Spinal cord (tissue), 10 donors: ENCODE measurements at places on chromosomes 1 and 21. TPM values are rescaled to one million over a fixed set of nuclear protein-coding genes. Genes with fewer than 3 reads are reported as not detected.
A peak's percentile ranks its signal among the peaks of the same experiment; 100 is the strongest.

ESRRG gene
- 14.1 TPM for total RNA-seq

MCOLN2 gene
- total RNA-seq = 0.77 TPM

- no peak overlapping the region for H3K27ac ChIP-seq
- no peaks in the 10 kb centered on the region for H3K4me1 ChIP-seq
- no peaks in the 10 kb centered on the region for H3K27me3 ChIP-seq
- DNase-seq = no peak
Observed at GRCh38 chr1:188277771-188278170, 1449.0 kb downstream of the PLA2G4A start.

- H3K36me3 ChIP-seq = peaks cover 2% of the 10 kb centered on the region
- peaks cover 48% of the 10 kb centered on the region for H3K27me3 ChIP-seq
- H3K4me1 ChIP-seq = peaks cover 40% of the 10 kb centered on the region
- no peak overlapping the region for H3K4me3 ChIP-seq
Observed at GRCh38 chr1:156903328-156904091, 10.0 kb downstream of the PEAR1 start.

DYNLT4 gene
- total RNA-seq = not detected

DNA sequence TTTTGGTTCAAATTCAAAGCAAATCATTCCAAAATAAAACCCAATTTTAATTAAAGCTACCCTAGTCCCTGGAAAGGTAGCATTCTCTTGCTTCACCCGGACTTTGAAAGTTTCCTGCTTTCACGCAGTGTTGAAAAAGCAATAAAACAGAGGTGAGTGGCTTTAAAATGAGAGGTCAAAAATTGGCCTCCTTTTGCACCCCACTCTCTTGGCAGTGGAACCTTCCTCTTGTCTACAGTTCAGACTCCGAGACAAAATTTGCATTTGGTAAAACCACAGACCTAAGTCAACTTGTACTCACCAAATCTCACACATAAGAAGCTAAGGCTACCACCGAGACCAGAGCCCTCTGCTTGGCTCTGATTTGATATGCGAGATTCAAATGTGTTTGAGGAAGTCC lies 252.7 kb downstream of the TTLL7 start:
- no peak for DNase-seq
- H3K27ac ChIP-seq = no peak overlapping the region

CBS gene
- total RNA-seq = 29.1 TPM

GRCh38 chr1:243471026-243471685 lies 215.3 kb downstream of the SDCCAG8 start:
- DNase-seq = no peak
- peak overlapping the region; percentile 29 for H3K27ac ChIP-seq
- H3K4me1 ChIP-seq = peaks cover 36% of the 10 kb centered on the region
- H3K4me3 ChIP-seq = no peak overlapping the region

- DNase-seq = no peak
- H3K4me1 ChIP-seq = no peaks in the 10 kb centered on the region
- H3K27ac ChIP-seq = no peak overlapping the region
- H3K27me3 ChIP-seq = no peaks in the 10 kb centered on the region
Observed at GRCh38 chr1:180751921-180752320, 120.1 kb downstream of the XPR1 start.

PRR9 gene
- total RNA-seq = not detected

DNA sequence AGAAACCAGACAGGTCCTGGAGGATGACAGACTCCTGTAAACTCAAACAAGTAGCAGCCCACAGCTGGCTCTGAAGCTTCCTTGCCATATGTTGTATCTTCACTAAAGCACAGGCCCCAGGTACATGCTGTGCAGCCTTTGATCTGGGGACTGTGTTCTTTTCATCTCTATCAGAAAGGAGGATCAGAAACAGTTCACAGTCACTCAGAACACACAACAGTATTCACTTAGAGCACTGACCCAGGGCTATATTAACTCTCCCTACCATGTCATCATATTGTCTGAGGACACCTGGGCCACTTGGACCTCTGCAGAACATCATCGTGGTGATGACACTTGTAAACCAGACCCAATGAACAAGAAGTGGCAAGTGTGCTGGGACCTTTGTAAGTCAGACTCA lies 222.0 kb downstream of the SETD4 start:
- no peaks in the 10 kb centered on the region for H3K36me3 ChIP-seq
- no peak overlapping the region for H3K27ac ChIP-seq
- H3K27me3 ChIP-seq = no peaks in the 10 kb centered on the region

GRCh38 chr1:245173446-245174211 lies 18.8 kb downstream of the KIF26B start:
- no peak overlapping the region for H3K27ac ChIP-seq
- peaks cover 10% of the 10 kb centered on the region for H3K4me1 ChIP-seq
- no peaks in the 10 kb centered on the region for H3K36me3 ChIP-seq

DNA sequence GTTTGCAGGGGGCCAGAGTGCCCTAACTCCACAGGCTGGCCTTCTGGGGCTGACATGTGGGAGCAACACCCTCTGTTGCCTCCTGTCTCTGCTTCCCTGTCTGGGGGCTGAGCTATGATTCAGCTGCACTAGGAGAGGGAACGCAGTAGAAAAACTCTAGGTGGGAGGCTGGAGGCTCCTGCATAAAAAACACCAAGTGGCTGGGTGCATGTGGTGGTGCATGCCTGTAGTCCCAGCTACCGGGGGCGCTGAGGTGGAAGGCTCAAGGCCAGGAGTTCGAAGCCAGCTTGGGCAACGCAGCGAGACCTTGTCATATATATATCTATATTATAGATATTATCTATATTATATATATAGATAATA lies 5.6 kb downstream of the KIF17 start:
- no peak overlapping the region for H3K27ac ChIP-seq
- H3K27me3 ChIP-seq = peaks cover 3% of the 10 kb centered on the region
- peaks cover 35% of the 10 kb centered on the region for H3K4me1 ChIP-seq
- H3K4me3 ChIP-seq = no peak overlapping the region

DNA sequence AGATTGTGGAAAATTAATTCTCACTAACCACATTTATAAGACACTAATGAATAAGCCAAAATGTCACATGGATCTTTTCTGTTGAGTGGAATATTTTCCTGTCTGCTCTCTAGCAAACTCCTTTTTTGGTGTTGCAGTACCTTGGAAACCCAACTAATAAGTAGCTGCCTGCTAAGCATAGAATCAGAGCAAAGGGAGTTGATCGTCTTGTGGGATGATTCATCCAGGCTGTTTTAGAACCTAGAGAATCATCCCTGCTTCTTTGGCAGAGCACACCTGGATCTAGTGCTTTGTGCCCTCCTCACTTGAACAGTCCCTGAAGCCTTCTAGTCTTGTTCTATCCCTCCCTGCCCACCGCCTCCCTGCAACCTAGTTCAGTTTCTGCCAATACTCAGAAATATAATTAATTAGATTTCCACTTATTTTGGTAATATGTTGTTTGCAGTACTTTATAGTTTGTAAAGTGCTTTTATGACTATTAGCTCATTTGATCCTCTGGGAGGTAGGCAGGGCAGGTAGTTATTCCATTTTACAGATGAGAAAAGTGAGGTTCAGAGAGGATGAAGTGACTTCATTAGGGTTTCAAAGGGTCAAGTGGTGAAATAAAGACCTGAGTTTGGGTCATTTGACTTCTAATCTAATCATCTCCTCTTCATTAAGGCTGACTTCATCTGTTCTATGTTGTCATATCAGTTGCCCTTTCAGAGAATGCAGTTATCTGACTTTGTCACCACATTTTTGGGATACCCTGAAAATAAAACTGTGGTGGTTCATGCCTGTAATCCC lies 2.5 kb downstream of the AGO4 start:
- H3K27me3 ChIP-seq = no peaks in the 10 kb centered on the region
- no peak for DNase-seq
- H3K27ac ChIP-seq = no peak overlapping the region
- H3K4me1 ChIP-seq = peaks cover 13% of the 10 kb centered on the region

DNA sequence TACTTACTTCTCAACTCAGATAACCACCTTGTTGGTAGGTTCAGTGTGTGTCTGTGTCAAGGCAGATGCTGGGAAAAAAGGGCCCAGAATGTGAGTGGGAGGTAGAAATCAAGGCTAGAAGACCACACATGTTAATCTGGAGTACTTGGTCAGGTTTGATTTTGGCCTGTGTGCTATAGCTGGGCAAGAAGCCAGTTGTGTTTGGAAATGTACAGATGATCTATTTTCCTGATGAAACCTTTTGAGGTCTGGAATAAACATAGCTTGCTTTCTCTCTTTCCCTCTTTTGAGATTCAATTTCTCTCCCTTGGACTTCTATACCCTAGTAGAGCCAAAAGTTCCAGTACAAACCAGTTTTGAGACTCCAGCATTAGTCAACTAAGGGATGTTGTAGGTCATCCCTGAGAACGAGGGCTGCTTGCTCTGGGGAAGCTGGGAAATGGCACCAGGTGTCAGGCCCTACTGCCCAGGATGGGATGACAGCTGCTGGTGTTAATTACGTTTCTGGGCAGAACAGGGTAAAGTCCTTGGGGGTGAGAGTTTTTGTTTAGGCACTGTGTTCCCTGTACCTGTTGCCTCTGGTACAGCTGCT lies 15.8 kb downstream of the MAPKAPK2 start:
- no peak overlapping the region for H3K4me3 ChIP-seq
- no peaks in the 10 kb centered on the region for H3K27me3 ChIP-seq
- peaks cover 2% of the 10 kb centered on the region for H3K36me3 ChIP-seq
- no peak for DNase-seq
- H3K4me1 ChIP-seq = peaks cover 30% of the 10 kb centered on the region
- H3K27ac ChIP-seq = no peak overlapping the region

NUF2 gene
- 13.1 TPM for total RNA-seq

- no peak for DNase-seq
- no peaks in the 10 kb centered on the region for H3K4me1 ChIP-seq
- H3K27ac ChIP-seq = no peak overlapping the region
- no peak overlapping the region for H3K4me3 ChIP-seq
- H3K36me3 ChIP-seq = no peaks in the 10 kb centered on the region
Observed at GRCh38 chr1:27951396-27951795, 8.4 kb upstream of the XKR8 start.

DNA sequence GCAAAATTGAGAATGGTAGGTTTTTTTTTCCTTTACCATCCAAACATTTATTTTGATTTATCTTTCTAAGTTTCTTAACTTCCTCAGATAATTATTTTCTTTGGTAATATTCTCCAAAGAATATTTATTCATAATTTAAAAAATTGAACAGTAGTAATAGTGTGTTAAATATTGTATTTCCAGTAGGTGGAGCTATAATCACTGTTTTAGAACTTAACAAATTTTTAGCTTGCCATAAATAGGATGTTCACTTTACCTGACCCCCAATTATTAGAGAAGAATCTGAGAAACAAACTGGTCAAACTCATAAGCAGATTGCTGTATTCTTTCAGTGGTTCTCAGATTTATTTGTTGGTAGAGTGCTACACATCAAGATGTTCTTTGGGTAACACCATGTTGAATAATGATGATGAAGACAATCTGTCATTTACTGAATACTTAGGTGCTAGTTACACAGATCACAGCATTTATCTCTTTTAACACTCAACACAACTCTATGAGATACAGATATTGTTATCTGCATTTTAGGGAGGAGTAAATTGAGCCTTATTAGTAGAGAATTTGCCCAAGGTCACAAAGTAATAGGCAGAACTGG lies 82.4 kb upstream of the GPR88 start:
- no peaks in the 10 kb centered on the region for H3K36me3 ChIP-seq
- H3K4me1 ChIP-seq = peaks cover 3% of the 10 kb centered on the region
- no peak overlapping the region for H3K27ac ChIP-seq
- no peaks in the 10 kb centered on the region for H3K27me3 ChIP-seq
- H3K4me3 ChIP-seq = no peak overlapping the region
- no peak for DNase-seq

DNA sequence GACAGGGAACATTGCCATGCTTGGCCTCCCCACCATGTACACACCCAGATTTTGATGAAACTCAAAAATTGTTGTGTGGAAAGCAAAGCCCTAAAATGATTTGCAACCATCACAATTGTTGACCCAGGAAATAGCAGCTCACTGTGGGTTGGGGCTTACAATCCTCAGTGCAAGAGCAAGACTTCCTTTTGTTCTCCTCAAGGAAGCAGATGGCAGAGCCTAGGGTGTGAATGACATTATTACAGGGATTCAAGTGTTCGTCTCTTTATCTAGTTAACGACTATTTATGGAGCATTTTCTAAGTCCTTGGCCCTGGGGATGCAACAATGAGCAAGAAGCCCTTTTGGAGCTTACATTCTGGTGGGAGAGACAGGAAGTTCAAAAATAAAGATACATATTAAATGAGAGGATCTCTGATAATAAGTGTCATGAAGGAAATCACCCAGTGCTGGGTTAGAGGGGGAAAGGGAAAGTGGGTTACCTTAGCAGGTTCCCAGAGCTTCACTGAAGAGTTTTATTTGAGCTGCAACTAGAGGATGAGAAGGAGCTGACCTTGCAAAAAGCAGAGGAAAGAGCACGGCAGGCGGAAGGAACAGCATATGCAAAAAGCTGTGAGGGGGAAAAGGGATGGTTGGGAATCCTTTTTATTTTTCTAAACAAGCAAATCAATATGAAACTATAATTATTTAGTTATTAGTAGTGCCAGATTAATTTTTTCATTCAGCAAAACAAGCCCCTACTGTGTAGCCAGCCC lies 38.5 kb upstream of the ID3 start:
- no peaks in the 10 kb centered on the region for H3K36me3 ChIP-seq
- peak overlapping the region; percentile 30 for H3K27ac ChIP-seq
- peaks cover 13% of the 10 kb centered on the region for H3K4me1 ChIP-seq

DNA sequence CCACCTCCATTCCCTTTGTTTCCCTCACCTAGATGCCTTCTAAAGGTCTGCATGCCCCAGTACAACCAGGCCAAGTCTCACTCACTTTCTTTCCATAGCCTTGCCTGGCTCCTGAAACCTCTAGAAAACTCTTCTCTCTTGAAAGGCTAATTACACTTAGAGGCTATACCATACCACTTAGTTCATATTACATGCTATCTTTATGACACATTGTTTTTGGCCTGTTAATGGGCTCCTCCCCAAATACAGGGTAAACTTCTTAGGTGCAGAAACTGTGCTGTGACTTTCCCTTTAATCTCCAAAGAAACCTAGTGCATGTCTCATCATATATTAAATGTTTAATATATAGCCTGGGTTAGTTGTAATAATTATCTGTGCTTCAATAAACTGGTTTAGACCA lies 56.6 kb upstream of the C1orf105 start:
- H3K27me3 ChIP-seq = no peaks in the 10 kb centered on the region
- H3K4me1 ChIP-seq = peaks cover 7% of the 10 kb centered on the region
- no peak for DNase-seq
- no peak overlapping the region for H3K27ac ChIP-seq

DNA sequence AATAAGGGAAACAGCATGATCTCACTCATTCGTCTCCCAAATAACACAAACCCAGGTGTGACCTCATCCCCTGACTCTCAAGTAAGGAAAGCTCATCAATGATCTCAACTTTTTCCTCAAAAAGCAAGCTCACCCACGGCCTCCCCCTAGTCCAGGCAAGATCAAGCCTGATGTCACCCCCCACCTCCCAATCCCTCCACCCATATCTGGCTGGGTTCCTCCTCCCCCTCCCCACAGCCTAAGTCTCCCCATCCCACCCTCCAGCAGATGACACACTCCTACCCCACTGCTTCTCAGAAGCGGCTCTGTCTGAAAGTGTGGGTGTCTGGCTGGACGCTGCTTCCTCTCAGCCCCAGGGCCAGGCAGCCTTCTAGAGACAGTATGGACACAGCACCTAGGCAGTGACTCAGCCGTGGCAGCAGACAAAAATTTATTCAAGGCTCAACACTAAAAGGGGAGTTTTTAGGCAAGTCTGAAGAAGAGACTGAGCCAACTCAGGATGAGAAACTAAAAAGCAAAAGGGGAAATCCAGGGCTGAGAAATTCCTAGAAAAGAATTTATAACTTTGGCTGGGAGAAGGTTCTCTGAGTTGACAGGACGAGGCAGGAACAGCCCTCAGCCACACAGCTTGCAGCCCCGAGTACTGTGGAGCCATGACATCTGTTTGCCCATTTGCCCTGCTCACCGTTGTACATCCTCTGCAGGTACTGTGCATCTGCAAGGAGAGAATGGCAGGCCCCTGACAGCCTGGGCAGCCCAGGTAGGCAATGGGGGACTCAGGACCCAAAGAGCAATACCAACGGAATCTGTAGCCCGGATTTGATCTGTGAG lies 81.6 kb upstream of the LRRC8D start:
- H3K36me3 ChIP-seq = no peaks in the 10 kb centered on the region
- DNase-seq = no peak
- H3K27me3 ChIP-seq = no peaks in the 10 kb centered on the region

UBL4B gene
- not detected for total RNA-seq

RIPPLY3 gene
- not detected for total RNA-seq
